ENCODE measurements at places on chromosomes 1 and 21.
A peak's percentile ranks its signal among the peaks of the same experiment; 100 is the strongest.

- DNase-seq = no peak
These were observed 45.9 kb downstream of the PIK3R3 start for GRCh38 chr1:46086576-46086975.

GRCh38 chr1:154866257-154867063, 3.6 kb downstream of the KCNN3 start:
- DNase-seq = no peak

DNA sequence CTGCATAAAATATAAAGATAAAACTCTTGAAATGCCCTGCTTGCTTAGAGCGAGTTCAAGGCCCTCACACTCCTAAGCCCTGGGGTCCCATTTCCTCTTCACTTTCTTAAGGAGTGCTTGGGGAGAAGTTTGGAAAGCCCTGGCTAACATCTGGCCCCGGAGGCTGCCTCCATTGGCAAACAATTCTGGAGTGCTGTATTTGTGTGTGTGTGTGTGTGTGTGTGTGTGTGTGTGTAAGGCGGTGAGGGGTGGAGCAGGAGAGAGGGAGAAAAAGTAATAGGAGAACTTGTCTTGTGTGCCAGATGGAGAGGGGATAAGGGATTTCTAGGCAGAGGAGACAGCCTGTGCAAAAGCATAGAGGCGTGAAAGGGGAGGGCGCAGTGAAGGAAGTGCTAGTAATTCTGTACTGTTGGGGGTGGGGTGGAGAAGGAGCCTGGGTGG, 578 bp upstream of the TRIM62 start:
- DNase-seq = peak; percentile 1

GRCh38 chr1:41242342-41243078, 404 bp upstream of the SCMH1 start:
- peak; percentile 5 for DNase-seq

GRCh38 chr1:114033216-114033706, 54.0 kb downstream of the OLFML3 start:
- no peak for DNase-seq

GRCh38 chr1:211259638-211260126, 516 bp downstream of the RCOR3 start:
- DNase-seq = no peak

GRCh38 chr1:156490401-156491032, 10.1 kb downstream of the MEF2D start:
- no peak for DNase-seq

DNA sequence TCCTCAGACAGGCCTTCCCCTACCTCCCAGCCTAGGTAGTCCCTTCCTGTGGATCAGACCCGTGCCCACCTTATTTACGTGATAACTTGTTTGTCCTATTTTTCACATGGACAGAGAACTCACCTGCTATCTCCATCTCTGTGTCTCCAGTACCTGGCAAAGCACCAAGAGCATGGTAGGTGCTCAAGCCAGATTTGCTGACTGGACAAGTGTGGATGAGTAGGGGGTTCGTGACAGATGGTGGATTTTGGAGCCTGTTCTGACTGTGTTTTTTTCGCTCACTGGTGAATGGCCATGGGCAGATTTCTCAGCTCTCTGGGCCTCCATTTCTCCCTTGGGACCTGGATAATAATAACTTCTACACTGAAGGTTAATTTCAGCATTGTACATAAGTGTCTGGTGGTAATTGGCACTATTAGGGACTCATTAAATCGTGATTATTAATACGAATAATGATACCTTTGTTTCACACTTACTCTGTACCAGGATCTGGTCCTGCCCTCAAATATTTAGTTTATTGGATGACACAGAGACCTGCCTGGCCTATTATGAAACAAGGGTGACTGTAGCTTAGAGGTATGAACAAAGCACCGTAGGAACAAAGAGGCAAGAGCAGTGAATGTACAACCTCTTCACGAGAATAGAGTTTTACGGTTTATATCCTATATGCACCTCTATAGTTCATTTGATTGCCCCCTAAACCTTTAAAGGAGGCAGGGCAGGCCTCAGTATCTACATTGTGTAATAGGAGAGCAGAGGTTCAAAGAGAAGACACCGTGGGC, 24.5 kb upstream of the SLC26A9 start:
- DNase-seq = no peak

DNA sequence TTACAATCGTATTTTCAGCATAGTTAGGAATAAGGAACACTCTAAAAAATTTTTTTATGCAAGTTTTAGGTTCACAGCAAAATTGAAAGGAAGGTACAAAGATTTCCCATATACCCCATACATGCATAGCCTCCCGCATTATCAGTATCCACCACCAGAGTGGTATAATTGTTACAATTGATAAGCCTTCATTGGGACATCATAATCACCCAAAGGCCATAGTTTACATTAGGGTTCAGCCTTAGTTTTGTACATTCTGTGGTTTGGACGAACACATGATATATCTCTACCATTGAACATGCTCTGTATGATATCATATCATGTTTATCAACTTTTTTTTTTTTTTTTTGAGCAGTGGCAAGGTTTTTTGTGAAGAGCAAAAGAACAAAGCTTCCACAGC, 180.0 kb downstream of the SDCCAG8 start:
- no peak for DNase-seq

DNA sequence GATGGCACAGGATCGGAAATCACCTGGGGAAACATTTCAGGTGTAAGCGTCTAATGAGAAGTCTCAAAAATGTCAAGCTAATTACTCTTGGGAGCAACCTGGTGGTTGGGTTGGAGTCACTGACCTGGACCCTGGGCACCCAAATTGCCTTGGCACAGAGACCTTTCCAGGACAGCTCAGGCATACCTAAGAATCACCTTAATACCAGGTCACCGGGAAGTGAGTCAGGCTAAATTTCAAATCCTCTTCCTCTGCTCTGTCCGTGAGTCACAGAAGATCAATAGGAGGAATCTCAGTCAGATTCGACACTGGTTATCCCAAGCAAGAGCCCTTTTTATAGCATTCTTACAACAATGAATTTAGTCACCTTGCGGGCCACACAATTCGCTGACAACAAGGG, 179.6 kb upstream of the CAMK1G start:
- no peak for DNase-seq

DNA sequence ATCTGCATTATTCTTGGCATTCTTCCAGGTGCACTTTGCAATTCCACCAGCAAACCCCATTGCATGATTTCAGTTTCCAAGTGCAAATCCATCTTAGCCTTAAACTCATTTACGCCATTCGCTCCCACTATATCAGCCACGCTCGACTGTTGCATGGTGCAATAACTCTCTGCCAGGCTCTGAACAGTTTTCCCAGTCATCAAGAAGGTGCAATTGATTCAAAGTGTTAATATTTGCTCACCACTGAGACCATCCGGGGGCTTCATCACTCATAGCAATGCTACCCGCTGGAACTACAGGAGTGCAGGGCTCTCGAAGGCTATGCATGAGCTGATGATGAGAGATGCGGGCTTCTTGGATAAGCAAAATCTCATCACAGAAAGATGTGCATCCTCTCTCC, 488.2 kb downstream of the OMA1 start:
- DNase-seq = no peak

GRCh38 chr21:16377857-16378256, 648.1 kb downstream of the USP25 start:
- DNase-seq = no peak

- no peak for DNase-seq
These were observed 905 bp downstream of the LIX1L start for GRCh38 chr1:145956781-145957442.

DNA sequence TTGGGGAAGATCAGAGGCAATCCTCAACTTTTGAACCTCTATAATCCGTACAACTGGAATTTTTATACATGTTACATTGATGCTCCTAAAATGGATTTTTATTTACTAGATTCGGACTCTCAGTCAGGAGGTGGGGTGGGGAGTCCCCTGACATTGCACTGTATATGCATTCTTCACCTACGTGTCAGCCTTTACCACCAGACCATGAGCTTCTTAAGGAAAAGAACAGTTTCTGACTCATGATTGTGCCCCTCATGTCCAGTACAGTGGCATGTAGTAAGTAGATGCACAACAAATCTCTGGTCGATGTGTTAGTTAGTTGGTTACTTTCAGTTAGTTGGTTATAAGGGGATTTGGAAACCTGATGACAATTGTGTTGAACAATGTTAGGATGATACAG, 15.4 kb downstream of the LPAR3 start:
- no peak for DNase-seq

DNA sequence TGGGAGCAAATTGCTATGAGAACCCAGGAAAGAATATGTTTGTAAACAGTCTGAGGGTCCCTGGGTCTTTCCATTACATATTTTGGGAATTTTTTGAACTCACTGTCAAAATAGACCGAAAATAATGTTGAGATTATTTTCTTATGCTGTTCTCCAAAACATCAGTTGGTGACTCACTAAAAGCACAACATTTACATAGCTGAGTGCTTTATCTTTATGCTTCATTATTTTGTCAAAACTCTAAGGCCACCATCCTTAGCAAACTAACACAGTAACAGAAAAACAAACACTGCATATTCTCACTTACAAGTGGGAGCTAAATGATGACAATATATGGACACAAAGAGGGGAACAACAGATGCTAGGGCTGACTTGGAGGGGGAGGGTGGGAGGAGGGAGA, 459.3 kb downstream of the ADGRL2 start:
- no peak for DNase-seq

GRCh38 chr1:85303440-85304162, 27.2 kb upstream of the BCL10 start:
- DNase-seq = no peak

GRCh38 chr1:160169553-160170399, 18.4 kb downstream of the ATP1A4 start:
- no peak for DNase-seq

- no peak for DNase-seq
These were observed 32.4 kb downstream of the TBCE start for GRCh38 chr1:235399661-235400060.

DNA sequence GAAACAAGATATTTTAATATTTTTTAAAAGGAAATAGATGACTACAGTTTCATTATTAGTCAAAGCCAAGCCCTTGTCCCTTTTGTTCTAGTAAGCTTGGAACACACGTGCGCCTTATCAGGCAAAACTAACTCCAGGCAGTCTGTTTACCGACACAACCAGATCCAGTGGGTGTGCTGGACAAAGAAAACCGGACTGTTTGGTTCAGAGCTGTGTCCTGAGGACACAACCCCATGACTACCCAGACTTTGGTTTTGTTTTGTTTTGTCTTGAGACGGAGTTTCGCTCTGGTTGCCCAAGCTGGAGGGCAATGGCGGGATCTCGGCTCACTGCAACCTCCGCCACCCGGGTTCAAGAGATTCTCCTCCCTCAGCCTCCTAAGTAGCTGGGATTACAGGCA, 13.9 kb upstream of the RHOU start:
- DNase-seq = no peak

GRCh38 chr1:174243451-174244000, 84.2 kb downstream of the RABGAP1L start:
- DNase-seq = no peak

- no peak for DNase-seq
These were observed 31.0 kb downstream of the AGO4 start for GRCh38 chr1:35838693-35839245.

DNA sequence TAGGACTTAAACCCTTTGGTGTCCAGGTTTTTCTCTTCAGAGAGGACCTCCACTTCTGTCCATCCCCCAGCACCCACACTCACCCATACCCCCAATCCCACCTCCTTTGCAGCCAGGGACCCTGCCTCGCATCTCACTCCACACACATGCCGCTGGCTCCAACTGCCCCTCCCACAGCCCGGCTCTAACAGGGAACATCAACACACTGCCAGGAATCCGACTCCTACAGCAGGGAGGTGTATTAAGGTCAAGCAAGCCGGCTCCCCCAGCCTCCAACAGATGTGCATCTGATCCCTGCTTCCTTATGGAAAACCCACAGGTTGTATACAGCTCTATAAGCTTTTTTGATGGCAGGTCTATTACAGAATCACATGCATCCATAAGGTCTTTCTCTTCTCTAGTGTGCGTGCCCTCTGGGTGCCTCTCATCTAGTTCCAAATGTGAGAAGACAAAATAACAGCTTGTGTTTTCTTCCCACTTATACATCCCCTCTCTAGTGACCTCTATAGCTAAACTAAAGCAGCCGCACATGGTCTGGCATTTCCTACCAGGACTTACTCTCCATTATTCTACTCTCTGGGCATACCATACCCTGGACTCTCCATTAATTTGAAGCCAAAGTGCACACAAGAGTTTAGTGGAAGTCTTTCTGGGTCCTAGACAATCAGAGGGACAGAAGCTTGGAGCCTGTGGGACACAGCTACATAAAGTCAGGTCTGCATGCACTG, 16.3 kb downstream of the PIK3C2B start:
- no peak for DNase-seq

GRCh38 chr1:156082309-156083091, at the start of gene MEX3A:
Gene MEX3A, minus strand, starts transcription at chr1:156082465. Its CDS starts 467 bp downstream, at chr1:156081998.
- peak; percentile 65 for DNase-seq

DNA sequence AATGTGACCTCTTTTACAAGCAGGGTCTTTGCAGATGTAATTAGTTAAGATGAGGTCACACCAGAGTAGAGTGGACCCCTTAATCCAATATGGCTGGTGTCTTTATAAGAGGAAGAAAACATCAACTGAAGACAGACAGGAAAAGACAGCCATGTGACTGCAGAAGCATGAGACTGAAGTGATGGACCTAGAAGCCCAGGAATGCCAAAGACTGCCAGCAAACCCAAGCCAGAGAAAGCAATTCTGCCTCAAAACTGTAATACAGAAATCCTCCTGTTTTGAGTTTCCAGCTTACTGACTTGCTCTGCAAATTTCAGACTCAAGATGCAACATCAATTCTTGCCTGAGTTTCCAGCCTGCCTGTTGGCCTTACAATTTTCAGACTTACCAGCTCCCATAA, 17.3 kb downstream of the ENAH start:
- no peak for DNase-seq
